ENCODE measurements at places on chromosomes 1 and 21. TPM values are rescaled to one million over a fixed set of nuclear protein-coding genes. Genes with fewer than 3 reads are reported as not detected.

- H3K27me3 ChIP-seq, result no peaks in the 10 kb centered on the region
- H3K4me1 ChIP-seq, result peaks cover 3% of the 10 kb centered on the region
- H3K4me3 ChIP-seq, result no peak overlapping the region
- no peak overlapping the region for H3K27ac ChIP-seq
- DNase-seq, result no peak
Observed at GRCh38 chr1:30735668-30736498, 12.5 kb upstream of the MATN1 start.

- no peak overlapping the region for H3K27ac ChIP-seq
Observed at GRCh38 chr1:35222322-35223083, 29.6 kb upstream of the SFPQ start.

FALEC gene
- total RNA-seq, result 0.94 TPM

GPR137B gene
- total RNA-seq, result not detected

DNA sequence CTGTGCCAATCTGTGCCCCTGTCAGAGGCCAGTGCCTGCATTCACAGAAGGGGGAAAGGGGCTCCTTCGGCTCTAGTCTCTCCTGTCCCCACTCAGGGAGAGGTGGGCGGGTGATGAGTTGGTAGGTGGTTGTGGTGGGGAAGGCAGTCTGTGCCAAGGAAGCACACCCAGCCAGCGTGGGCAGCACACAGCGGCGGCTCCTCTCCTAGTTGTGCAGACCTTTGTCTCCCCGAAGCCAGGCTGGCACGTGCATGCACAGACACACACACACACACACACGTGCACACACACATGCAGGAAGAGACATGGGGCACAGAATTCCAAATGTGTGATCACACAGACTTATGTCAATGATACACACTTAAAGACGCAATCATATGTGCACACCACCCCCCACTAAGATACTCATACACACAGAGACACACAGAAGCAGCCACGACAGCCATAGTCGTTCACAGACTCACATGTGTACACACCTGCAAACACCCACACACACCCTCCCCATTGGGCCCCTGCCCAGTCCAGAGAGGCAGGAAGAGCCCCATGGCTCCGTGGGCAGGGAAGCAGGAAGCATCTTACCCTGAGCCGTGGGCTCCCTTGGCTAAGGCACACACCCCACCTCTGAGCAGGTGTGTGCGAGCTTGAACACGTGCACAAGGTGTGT is 16.4 kb downstream of the RIMS3 start:
- H3K27ac ChIP-seq, result no peak overlapping the region
- no peaks in the 10 kb centered on the region for H3K4me1 ChIP-seq
- no peaks in the 10 kb centered on the region for H3K27me3 ChIP-seq
- DNase-seq, result no peak

PAPPA2 gene
- 0.50 TPM for total RNA-seq

SH2D1B gene
- total RNA-seq, result not detected

ANKRD35 gene
- 1.2 TPM for total RNA-seq

DNA sequence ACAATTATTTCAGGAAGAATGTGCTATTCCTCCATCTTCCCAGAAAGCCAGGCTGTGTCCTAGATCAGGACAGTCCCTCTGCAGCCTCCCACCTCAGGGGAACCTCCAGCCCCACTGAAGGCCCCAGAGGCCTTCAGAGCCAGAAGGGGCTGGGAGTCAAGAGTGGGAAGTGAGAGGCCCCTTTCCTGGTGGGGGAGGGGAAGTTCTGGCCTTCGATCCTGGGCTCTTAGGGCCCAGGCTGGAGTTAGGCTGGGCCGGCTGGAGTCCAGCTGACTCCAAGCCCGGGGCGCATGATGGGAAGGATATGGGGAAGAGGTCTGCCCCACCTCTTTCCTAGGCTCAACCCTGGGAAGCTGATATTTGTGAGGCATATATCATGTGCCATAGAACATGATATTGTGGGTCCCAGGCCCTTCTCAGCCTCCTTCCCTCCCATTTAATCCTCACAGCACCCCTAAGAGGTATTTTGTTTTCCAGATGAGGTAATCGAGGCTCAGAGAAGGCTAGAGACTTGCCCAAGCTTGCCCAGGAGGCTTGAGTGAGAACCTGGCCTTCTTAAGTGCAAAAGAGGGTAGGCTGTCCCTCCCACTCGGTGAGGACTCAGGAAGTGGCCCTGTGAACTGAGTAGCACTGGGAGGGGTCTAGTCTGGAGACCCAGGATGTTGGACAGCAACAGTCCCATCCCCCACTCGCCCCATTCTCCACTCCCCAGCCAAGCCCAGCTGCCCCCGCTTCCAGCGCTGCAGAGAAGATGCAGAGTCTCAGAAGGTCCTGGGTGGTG is 18.6 kb upstream of the HSPG2 start:
- DNase-seq, result no peak
- no peaks in the 10 kb centered on the region for H3K36me3 ChIP-seq
- H3K27me3 ChIP-seq, result no peaks in the 10 kb centered on the region
- no peak overlapping the region for H3K4me3 ChIP-seq
- H3K27ac ChIP-seq, result no peak overlapping the region
